NCI-H69 (cell line): ENCODE measurements at places on chromosomes 13 and 19.
A peak's percentile ranks its signal among the peaks of the same experiment; 100 is the strongest.

DNA sequence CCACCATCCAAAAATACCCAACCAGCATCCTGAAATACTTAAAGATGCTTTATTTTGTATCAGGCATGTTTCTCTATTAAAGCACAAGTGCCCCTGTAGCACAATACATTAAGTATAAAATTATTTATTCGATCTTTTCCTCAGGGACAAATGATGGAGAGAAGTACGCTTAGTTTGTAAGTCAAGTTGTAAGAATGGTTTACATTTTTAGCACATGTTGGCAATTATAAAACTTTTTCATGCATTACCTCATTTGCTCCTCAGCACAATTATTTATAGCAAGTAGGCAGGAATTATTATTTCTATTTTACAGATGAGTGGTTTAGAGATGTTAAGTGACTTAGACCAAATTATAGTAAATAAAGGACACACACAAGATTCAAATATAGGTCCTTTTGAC lies 232.6 kb upstream of the HTR2A start:
- no peak for DNase-seq

GRCh38 chr19:41323023-41323422 lies 13.1 kb downstream of the CCDC97 start:
- DNase-seq = no peak

DNA sequence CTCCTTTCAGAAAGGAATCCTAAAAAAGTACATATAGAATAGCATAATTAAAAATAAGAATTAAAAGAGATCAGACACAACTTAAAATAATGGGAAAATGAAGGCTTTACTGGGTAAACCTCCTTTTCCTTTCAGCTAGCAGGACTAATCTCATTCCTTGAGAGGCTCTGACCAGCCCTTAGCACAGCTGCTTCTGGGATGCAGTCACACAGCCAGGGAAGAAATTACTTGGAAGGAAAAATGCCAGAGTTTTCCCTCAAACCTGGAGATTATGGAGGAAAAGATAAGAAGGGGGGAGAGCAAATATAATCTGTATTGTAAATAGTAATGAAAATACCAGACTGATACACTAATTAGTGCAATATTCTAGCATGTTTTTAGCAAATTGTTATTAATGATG lies 91.8 kb downstream of the LRCH1 start:
- DNase-seq = no peak

DNA sequence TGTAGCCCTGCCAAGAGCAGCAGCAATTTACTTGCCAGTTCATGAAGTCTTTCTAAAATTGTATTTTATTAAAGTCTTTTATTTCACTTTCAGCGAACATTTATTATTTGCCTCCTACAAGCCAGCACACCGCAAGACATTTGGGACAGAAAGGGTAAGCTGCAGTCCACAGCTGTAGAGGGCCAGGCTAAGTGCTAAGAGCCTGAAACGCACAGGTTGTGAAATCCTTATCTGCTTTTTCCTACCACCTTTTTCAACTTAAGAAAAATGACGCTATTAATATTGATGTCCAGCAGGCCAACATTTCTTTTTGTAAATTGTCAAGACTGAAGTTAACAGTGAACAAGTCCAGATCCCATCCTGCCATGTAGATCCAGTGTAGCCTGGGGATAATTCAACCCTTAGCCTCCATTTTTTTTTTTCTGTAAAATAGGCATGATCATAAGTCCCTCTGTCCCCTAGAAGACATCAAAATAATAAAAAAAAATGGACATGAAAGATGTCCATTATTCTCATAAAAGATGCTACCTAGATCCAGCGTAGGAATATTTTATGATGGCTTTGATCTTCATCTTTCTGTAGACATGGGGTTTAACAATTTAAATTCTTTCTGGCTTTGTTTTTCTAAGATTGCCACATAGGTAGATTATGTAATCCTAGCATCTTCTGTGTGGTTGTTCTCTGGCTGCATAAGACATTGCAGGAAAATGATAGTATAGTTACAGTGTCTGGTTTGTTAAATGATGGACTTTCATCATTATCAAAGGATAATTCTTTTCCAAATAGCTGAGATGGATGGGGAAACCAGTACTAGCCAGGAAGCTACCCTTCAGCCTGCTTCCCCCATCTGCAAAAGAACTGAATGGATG lies 128.4 kb downstream of the SHISA2 start:
- no peak for DNase-seq

GRCh38 chr19:19679176-19680073 lies 10.8 kb downstream of the ZNF101 start:
- no peak for DNase-seq

DNA sequence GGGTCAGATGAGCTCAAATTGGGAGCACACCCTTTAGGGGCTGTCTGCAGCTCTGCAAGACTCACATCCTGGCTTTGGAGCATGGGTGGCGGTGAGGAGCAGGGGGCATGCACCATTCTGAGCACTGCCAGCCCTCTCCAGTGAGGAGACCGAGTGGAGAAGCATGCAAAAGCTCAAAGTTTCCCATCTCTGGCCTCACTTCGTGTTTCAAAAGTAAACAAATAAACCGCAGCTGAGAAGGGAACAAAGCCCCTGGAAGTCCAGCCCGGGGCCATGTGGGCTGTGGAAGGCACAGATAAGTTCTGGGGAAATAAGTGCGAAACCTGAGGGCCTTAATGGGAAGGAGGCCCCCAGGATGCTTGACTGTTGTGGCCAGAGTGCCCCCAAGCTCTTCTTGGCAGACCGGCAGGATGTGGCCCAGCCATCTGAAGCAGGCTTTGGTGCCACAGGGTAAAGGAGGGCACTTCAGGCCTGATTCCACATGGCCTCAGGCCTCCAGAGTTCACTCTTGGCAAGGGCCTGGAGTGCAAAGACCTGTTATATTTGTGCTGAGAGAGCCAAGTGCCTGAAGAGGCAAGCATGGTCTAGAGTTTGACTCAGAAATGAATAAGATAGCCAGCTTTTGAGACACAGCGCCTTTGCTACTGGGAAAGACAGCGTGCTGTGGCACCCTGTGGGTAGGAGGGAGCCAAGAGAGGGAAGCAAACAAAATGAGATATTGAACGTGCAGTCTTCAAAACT lies 1.2 kb downstream of the MEDAG start:
- no peak for DNase-seq

- DNase-seq = no peak
Measured at GRCh38 chr13:101397742-101398141, 18.6 kb downstream of the NALCN start.

DNA sequence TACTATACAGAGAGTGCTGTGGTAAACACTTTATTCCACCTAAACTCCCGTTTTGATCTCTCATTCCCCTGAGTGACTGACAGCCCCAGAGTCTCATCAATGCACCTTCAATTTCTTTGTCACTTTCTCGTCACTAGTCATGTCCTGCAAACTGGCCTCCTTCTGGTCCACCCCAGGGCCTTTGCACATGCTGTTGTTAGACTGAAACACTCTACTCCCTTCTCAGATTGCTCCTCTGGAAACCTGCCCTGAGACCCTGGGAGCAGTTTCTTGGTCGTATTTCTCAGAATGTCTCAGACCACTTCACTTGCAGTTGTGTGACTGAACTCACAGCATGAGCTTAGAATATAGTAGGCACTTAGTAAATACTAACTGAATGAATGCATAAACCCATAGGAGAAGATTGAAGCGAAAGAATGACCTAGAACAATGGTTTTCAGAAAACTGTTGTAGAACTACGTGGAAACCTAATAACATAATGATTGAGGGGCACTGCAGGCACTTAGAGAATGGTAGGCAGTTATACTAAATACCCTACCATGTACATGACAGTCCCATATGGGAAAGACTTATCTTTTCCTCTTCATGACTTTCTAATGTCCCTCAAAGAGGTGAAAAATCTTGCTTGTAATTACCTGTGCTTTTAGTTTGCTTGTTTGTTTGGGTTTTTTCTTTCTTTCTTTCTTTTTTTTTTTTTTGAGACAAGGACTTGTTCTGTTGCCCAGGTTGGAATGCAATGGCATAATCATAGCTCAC lies 144.8 kb downstream of the IER2 start:
- DNase-seq = no peak

DNA sequence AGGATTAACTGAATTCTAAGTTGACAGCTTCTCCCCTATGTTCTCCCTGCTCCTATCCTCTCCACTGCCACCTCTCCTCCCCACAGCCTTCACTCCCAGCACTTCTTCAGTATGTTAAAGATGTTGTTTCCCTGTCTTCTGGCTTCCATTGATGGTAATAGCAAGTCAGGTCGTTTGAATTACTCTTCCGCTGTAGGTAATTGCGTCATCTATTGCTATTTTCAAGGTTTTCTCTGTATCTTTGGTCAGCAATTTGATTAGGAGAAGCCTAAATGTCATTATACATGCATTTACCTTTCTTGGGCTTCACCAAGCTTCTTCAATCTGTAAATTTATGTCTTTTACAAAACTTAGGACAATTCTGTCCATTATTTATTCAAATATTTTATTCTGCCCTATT lies 377.3 kb upstream of the KLF12 start:
- no peak for DNase-seq

GRCh38 chr13:114272977-114273376 lies 8.4 kb upstream of the UPF3A start:
- no peak for DNase-seq

DNA sequence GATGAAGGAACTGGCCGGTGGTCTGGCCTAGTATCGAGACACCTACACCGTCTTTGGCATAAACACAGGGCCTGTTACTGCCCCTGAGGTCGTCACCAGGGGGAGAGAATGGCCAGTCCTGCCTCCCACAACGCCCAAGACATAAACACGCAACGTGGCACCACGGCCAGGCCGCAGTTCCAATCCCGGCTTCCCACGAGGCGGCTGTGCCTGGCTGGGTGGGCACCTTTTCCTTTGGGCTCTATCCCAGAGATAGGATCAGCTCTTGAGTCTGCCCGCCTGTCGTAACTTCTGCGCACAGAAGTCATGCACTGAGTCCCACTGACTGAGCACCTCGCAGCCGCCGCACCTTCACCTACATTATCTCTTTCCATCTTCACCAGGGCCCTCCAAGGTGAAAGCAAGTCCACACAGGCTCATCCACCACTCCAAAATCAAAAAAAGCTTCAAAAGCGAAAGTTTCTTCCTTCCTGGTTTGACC lies 1.1 kb downstream of the MIER2 start:
- no peak for DNase-seq

- DNase-seq = peak; percentile 83
Measured at GRCh38 chr19:43784981-43785808, 4.4 kb upstream of the KCNN4 start.

GRCh38 chr13:76129305-76130000 lies 493.3 kb downstream of the LMO7 start:
- DNase-seq = no peak

GRCh38 chr13:23500849-23501248 lies 67.3 kb upstream of the SACS start:
- DNase-seq = no peak

GRCh38 chr13:74795526-74795925 lies 661.3 kb upstream of the KLF12 start:
- no peak for DNase-seq

DNA sequence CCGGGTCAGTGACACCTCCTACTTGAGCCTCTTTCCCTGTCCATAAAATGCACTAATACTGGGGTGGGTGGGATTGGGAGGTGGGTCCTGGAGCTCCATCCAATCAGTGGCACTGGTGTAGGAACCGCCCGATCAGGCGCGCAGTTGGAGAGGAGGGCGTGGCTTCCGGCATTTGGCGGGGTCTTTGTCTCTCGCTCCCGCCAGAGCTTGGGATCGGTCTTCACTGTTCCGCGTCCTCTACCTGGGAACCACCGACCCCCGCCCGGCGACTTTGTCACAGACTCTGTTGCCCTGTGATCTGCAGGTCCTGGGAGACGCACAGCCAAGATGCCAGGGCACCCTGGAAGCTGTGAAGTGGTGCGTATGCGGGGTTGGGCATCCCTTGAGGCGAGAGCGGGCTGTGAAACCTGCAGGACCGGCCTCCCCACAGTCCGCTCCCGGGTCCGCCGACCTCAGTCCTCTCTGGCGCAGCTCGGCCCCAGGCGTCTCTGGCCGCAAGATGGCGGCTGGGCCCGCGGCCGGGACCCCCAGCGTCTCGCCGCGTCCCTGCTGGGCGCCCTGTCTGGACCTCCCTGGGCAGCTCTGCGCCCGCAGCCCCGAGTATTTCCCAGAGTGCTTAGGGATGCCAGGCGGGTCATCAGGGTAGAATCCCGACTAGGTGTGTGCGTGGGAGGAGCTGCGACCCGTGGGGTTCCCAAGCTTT lies 41.6 kb upstream of the ZNF730 start:
- no peak for DNase-seq

DNA sequence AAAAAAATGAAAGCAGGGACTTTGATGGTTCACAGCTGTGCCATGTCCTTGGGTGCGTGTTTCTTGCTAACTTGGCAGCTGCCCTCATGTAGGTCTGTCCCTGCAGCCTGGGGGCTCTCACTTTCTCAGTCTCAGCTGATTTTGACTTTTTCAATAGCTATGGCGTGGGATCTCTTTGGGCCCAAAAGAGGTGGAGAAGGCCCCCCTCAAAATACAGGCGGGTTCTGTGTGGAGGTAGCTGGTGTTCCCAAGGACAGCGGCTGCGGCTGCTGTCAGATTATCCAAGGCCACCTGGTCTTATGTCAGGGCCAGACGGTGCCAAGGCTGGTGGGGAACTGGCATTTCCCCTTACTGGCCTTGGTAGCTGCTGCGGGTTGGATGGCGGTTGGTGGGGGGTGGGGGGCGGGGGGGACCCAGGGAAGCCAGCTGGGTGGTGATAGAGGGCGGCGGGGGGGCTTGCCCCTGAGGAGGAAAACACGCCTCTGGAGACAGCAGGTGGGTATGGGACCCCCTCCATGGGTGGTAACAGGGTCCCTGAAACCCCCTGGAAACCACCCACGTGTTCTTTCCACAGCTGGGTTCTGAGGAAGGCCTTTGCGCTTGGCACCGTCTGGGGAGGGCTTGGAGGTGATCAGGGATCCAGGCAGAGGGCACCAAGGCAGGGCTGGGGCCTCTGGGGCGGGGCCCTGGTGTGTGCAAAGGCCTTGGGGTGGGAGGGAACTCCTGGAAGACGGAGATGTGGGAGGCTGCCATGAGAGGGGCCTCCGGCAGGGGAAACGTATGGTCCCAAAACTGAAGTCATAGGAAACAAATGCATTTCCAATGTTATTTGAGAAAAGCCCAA lies 4.1 kb downstream of the TIMM13 start:
- DNase-seq = no peak

- peak; percentile 7 for DNase-seq
Measured at GRCh38 chr13:20192836-20193161, at the start of gene GJB2. Gene GJB2 (minus strand): TSS chr13:20192938. CDS start chr13:20189581, 3,357 bp downstream.

- DNase-seq = no peak
Measured at GRCh38 chr13:97979051-97979450, 25.6 kb downstream of the IPO5 start.

DNA sequence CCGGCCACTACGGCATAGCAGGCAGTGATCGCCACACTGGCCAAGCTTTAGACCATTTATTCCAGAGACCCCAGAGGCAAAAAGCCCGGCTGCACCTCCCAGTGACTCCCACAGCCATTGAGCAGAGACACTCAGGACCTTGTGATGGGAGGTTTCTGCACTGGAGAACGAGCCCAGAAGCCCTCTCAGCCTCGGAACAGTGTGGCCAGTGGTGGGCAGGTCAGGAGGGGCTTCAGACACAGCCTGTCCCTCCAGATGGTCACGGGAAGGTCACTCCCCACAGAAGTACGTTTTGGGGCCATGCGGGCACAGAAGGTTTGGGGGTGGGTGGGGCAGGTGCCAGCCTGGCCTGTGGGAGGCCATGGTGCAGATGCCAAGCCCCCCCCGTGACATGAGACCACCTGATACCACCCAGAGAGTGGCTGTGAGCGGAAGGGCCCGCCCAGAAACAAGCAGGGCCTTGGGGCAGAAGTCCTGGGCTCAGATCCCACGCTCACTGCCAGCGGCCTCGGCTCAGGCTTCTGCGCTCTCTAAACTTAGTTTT lies 599 bp upstream of the F10 start:
- DNase-seq = no peak

GRCh38 chr13:95741584-95742563 lies 64.9 kb downstream of the DNAJC3 start:
- no peak for DNase-seq
